ENCODE measurements at places on chromosomes 2 and 18.

- no peak for DNase-seq
Observed at GRCh38 chr18:77376043-77376732, 126.5 kb downstream of the GALR1 start.

DNA sequence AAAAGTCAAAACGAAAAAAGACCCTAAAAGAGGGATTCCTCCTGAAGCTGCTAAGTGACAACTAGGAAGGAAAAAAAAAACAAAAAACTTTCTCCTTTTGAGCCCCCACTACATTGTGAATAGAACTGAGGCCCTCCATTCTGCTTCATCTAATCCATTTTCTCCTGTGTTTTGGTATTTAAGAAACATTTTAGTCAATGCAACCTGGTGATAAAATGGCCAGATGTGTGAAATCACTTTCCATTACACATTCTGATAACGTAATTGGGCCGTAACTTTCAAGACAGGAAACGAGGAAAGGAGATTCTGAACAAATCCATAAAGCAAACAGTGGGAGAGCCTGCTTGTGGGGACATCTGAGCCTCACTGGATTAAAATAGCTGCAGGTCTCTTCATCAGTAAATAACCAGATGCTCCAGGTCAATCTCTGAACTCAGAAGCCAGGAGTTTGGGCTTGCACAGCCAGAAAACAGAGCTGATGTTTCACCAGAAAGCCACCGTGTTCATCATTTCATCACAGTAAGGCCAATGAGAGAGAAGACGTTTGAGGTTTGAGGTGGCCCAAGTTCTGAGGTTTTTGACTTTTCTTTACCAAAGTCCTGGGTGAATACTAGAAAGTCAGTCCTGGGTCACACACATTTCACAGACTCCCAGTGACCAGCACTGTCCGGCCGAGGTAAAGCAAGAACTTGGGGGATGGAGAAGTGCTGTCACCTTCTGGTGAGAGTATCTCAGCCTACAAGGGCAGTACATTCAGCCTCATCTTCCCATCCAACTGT lies 47.8 kb downstream of the TGFA start:
- DNase-seq = no peak

GRCh38 chr2:231298091-231298490 lies 97.4 kb upstream of the B3GNT7 start:
- no peak for DNase-seq

DNA sequence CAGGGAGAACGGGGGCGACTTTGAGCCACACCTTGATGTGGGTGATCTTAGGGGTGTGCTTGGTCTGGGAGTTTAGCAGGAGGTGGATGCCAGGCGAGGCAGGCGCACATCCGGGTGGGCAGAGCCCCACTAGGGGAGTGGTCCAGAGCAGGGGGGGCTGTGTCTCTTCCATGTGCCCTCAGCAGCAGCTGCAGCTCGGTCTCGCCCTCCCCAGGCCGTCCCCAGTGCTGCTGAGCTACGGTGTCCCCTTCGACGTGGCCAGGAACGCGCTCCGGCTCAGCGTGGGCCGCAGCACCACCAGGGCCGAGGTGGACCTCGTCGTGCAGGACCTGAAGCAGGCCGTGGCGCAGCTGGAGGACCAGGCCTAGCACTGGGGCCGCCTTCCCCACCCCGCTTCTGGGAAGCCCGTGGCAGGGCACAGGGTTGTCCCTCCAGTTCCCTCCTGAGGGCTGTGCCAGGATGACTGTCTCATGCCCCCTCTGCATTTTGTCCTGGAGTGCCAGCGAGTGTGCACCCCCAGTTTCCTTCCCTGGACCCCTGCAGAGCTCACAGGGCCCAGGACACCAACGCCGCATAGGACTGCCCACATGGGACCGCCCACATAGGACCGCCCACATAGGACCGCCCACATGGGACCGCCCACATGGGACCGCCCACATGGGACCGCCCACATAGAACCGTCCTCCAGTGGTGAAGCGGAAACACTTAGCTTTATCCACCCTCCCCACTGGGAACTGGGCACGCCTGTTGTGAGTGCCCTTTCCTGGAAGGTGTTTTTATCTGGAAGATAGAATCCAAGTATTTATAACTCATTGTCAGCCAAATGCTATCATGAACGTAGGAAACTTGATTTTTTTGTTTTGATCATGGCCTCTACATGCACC lies 1.9 kb upstream of the ESPNL start:
- peak; percentile 50 for DNase-seq

DNA sequence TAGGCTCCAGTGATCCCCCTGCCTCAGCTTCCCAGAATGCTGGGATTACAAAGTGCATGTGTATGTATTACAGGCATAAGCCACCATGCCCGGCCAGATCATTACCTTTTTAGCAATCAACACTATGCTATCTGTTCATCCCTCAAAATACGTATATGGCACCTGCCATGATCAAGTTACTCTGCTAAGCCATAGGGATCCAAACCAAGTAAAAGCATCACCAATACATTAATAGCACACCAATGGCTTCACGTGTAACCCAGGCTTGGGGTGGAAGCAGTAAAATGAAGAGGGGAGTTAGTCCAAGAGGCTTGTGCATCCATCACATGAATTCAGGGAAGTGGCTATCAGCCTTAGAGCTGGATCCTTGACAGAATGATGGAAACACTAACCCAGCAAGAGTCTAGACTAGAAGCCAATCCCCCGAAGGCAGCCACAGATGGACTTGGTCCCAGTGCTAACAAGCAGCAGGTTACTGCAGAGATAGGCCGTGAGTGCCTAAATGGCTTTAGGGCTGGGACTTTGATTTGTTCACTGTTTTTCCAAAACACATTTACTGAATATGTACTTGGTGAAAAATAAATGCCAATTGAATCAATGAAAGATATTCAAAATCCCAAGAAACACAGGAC lies 11.3 kb downstream of the HDLBP start:
- DNase-seq = no peak

DNA sequence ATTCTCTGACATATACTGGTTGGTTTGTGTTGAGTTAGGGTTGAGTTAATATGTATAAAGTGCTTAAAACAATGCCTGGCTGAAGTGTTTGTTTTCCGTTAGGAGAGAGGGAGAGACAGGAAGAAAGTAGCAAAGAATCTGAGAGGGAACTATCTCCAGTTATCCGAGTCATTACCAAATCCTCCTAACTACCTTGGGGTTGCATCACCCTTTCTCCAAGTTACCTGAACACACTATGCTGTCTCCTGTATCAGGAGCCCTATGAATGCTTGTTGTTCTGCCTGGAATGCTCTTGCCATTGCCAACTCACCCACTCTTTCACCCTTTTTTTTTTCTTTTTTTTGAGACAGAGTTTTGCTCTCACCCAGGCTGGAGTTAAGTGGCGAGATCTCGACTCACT lies 47.9 kb upstream of the ITGAV start:
- DNase-seq = no peak

- DNase-seq = peak; percentile 36
Observed at GRCh38 chr2:20633794-20634506, 16.9 kb downstream of the HS1BP3 start.

- DNase-seq = no peak
Observed at GRCh38 chr2:239401881-239402233, 1.0 kb upstream of the HDAC4 start.

- DNase-seq = no peak
Observed at GRCh38 chr2:38091760-38092159, 15.8 kb upstream of the CYP1B1 start.

GRCh38 chr2:25297738-25298137 lies 44.0 kb downstream of the DNMT3A start:
- no peak for DNase-seq

DNA sequence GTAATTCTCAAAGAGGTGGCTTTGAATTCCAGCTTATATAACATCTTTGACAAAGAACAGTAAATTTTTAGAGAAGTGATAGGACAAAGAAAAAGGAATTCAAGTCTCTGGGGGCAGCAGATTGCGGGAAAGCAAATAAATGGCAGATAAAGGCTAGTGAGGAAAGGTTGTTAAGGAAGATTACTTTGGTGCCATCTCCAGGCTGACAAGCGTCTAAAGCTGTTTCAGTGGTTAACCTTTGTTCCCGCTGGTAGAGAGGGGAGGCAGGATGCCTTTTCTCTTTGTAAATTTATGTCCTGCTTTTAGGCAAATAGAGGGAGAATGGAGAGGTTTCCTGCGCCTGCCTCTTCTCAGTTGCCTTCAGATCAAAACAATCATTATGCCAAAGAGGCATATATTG lies 431.2 kb upstream of the CHST9 start:
- DNase-seq = no peak

- no peak for DNase-seq
Observed at GRCh38 chr2:2839782-2840531, 508.9 kb upstream of the MYT1L start.

- no peak for DNase-seq
Observed at GRCh38 chr2:128535953-128536352, 217.3 kb upstream of the HS6ST1 start.

- DNase-seq = no peak
Observed at GRCh38 chr2:169714699-169715098, 18.9 kb upstream of the KLHL23 start.

GRCh38 chr2:104755026-104755878 lies 98.7 kb upstream of the POU3F3 start:
- DNase-seq = no peak

- no peak for DNase-seq
Observed at GRCh38 chr2:69017835-69018234, 4.9 kb downstream of the ANTXR1 start.

DNA sequence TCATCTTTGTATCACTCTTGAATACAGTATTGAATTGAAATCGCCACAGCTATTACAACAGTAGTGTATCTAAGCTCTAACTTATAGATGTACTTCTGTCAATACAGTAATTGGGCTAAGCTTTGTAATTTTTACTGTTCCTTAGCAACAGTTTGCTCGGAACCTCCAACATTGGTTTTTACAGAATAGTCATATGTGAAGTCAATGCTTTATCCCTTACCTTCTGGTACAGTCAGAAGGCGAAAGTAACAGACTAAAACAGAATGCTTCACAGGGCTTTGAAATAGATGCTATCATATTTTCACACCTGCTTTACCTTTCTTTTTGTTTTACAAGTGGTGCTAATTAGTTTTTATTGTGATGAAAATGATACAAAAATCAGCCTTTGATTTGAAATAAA lies 46.9 kb upstream of the CYP20A1 start:
- DNase-seq = no peak

GRCh38 chr2:197205585-197206215 lies 104.9 kb downstream of the ANKRD44 start:
- DNase-seq = no peak

- DNase-seq = no peak
Observed at GRCh38 chr2:28401948-28402550, 9.4 kb downstream of the FOSL2 start.

GRCh38 chr18:13603304-13604019 lies 122.9 kb downstream of the FAM210A start:
- DNase-seq = no peak

DNA sequence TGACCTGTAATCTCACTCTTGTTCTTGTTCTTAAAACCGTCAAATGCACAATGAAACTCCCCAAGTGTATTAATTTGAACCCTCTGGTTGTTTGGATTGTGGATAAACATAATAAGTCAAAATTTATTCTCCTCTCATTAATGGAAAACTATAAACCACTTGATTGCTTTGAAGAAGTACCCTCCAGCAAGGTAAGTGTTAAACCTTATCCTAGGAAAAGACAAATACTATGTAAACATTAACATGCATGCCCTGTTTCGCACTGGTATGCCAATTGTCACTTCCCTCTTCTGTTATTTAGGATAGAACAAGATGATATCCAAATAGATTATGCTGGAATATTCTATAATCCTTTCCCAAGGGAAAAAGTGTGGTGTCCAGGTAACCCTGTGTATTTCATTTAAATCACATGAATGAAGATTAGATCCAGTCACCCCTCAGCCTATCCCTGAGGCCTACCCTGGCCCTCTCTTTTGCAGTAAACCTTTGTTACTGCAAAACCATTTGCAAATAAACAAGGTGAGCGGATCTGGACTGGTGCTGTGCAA lies 1.3 kb downstream of the ADI1 start:
- no peak for DNase-seq

- no peak for DNase-seq
Observed at GRCh38 chr2:6957031-6957714, 40.0 kb downstream of the RNF144A start.

- DNase-seq = no peak
Observed at GRCh38 chr18:26617151-26617554, 68.8 kb upstream of the KCTD1 start.

GRCh38 chr2:86788881-86789686 lies 1.6 kb downstream of the CD8A start:
- DNase-seq = no peak

DNA sequence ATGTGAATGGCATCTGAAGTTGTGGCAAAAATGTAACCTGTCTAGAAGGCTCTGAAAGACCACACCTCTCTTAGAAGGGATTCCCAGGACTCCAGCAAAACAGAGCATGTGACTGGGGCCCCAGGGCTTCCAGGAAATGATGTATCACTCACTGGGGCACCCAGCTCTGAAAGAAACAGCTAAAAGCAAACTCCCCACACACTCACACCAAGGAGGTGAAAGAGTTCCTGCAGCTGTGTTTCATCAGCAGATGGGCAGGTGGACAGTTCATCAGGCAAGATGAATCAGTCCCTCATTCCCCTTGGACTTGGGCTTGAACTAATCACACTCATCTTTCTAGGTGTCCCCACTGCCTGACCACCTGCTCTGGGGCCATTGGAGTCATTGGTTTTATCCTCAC lies 76.2 kb downstream of the CCBE1 start:
- no peak for DNase-seq

DNA sequence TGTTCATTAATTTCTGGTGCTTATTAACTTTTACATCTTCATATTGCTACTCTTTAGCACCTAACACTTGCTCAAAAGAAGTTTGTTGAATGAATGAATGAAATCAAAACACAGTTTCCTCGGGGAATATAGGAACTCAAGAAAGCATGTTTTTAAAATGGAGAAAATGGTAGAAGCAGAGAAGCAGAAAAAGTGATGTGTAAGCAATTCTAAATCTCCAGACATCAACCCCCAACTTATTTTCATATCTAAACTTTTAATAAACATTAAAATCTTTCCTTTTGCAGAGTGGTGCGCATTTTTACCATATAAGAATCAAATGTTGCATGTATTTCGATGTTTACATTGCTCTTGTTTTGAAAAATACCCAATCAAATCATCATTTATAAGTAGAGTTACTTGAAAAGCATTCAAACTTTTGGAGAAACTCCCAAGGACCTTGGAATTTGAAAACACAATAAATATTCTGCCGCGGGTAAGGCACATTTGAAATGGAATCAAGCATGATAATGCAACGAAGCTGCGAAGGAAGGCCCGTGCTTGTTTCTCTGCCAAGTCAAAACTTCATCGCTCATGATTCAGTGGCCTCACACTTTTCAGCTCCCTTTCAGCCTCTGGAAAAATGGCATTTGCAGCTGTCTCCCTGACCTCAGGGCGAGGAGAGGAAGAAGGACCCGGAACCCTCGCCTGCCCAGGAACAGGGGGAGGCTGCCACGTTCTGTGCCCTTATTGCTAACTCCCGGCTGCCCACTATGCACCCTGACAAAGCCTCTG lies 26.7 kb upstream of the SMIM21 start:
- DNase-seq = no peak

DNA sequence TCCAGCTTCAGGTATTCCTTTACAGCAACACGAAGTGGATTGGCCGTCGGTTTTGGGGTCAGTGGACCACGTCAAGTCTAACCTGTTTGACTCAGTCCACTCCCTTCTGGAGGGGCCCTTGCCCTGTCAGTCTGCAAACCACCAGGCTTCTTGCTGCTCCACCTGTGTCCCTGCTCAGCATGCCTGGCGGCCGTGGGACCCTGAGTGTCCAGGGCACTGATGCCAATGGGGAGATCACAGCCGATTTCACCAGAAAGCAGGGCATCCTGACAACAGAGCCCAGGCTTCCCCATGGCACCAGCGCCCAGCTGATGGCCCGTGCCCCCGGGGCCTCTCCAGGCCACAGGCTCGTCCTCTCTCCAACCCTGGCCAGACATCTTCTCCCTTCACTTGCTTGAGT lies 41.2 kb upstream of the HS6ST1 start:
- no peak for DNase-seq

GRCh38 chr2:11435036-11435435 lies 30.9 kb downstream of the E2F6 start:
- DNase-seq = no peak
